ENCODE measurements at places on chromosomes 7 and 10.

- no peak for DNase-seq
Observed at GRCh38 chr10:77586719-77587415, 50.7 kb downstream of the KCNMA1 start.

GRCh38 chr10:46287846-46288477 is 1.2 kb downstream of the ANTXRL start:
- no peak for DNase-seq

GRCh38 chr10:49649936-49650723 is 29.3 kb upstream of the C10orf53 start:
- DNase-seq, result no peak

DNA sequence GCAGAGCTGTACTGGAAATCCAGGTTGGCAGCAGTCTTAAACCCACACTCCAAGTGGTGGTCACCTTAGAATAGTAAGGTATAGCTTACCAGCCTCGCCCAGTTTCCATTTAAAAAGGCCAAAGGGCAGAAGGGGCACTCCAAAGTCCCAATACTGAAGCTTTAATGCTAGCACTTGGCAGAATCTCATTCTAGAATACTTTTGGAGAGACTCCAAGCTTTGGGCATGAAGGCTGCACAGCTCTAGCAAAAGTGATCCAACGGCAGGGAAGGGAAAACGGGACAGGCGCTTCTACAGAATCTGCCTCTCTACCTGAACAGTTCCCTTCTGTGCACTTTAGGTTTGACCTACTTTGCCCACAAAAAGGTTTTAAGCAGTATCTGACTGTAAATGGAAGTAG is 19.7 kb downstream of the SMURF1 start:
- DNase-seq, result no peak

- no peak for DNase-seq
Observed at GRCh38 chr7:124914298-124914697, 15.3 kb downstream of the POT1 start.

- DNase-seq, result no peak
Observed at GRCh38 chr10:35575640-35576039, 29.5 kb upstream of the GJD4 start.

GRCh38 chr7:77197141-77197540 is 2.5 kb downstream of the FGL2 start:
- no peak for DNase-seq

- no peak for DNase-seq
Observed at GRCh38 chr7:131625817-131626372, 69.5 kb upstream of the PODXL start.
